Panc1 (cell line): ENCODE measurements at places on chromosomes 7 and 10.
A peak's percentile ranks its signal among the peaks of the same experiment; 100 is the strongest.

DNA sequence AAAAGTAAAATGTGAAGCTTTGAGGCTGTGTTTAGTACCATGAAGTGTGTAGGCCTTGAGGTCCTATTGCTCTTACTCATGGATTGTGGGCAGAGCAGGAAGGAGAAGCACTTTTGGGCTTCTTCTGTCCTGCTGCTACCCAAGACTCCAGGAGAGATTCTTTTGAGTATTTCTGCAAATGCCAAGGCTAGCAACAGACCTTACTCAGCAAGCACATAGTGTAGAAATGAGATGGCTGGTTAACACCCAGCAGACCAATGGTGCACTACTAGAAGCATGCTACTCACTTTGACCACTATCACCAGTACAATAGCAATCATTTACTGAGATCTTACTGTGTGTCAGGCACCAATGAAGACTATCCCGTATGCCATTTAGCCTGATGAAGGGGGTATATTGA is 3.2 kb downstream of the PLPP4 start:
- DNase-seq = no peak
- H3K27ac ChIP-seq = no peak overlapping the region
- H3K4me1 ChIP-seq = no peaks in the 10 kb centered on the region; the same call in 1 of the 2 replicates
- H3K4me3 ChIP-seq = no peak overlapping the region
- peaks cover 26% of the 10 kb centered on the region for H3K27me3 ChIP-seq

DNA sequence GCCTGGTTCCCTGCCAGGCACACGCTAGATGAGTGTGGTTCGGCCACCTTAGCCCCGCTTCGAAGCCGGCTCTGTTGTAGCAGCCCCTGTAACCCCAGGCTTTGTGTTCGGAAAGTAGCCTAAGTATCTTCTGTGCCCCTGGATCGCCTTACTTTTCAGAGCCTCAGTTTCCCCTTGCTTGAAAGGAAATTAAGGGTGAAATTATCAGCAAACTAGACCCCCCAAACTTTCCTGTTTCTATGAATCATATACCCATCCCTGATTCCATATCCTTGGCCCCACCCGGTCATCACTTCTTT is 312 bp downstream of the PDCD11 start:
- no peaks in the 10 kb centered on the region for H3K27me3 ChIP-seq
- peaks cover 27% of the 10 kb centered on the region for H3K4me1 ChIP-seq
- peaks cover 65% of the 10 kb centered on the region for H3K36me3 ChIP-seq
- H3K27ac ChIP-seq = peak overlapping the region; percentile 97
- no peak for DNase-seq

GRCh38 chr10:52566471-52567246 is 205.9 kb downstream of the MBL2 start:
- H3K4me1 ChIP-seq = peaks cover 11% of the 10 kb centered on the region; the same call in 1 of the 2 replicates
- H3K4me3 ChIP-seq = peak overlapping the region; percentile 2; the same call in 1 of the 2 replicates
- H3K36me3 ChIP-seq = no peaks in the 10 kb centered on the region
- H3K27me3 ChIP-seq = no peaks in the 10 kb centered on the region

DNA sequence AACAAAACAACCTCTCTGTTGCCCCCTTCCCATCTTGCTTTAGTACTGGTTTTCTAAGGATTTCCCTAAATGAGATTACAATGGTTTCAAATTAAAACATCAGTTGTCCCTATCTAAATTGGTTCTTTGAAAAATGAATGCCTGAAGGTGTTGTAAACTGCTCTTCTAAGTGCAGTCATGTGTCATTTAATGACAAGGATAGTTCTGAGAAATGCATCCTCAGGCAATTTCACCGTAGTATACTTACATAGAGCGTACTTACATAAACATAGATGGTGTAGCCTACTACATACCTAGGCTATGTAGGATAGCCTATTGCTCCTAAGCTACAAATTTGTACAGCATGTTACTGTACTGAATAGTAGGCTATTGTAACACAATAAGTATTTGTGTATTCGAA is 278.1 kb downstream of the MAGI2 start:
- peaks cover 6% of the 10 kb centered on the region; the same call in 1 of the 2 replicates for H3K4me1 ChIP-seq

- H3K36me3 ChIP-seq = no peaks in the 10 kb centered on the region
- H3K4me1 ChIP-seq = peaks cover 39% of the 10 kb centered on the region
- DNase-seq = no peak
- H3K4me3 ChIP-seq = no peak overlapping the region
- H3K27ac ChIP-seq = peak overlapping the region; percentile 46; the same call in 1 of the 2 replicates
Measured at GRCh38 chr7:131000873-131001272, 266.9 kb upstream of the KLF14 start.
